ENCODE measurements at places on chromosomes 16 and 17.

- no peak for DNase-seq
Measured at GRCh38 chr16:82801361-82801760, 174.6 kb downstream of the CDH13 start.

DNA sequence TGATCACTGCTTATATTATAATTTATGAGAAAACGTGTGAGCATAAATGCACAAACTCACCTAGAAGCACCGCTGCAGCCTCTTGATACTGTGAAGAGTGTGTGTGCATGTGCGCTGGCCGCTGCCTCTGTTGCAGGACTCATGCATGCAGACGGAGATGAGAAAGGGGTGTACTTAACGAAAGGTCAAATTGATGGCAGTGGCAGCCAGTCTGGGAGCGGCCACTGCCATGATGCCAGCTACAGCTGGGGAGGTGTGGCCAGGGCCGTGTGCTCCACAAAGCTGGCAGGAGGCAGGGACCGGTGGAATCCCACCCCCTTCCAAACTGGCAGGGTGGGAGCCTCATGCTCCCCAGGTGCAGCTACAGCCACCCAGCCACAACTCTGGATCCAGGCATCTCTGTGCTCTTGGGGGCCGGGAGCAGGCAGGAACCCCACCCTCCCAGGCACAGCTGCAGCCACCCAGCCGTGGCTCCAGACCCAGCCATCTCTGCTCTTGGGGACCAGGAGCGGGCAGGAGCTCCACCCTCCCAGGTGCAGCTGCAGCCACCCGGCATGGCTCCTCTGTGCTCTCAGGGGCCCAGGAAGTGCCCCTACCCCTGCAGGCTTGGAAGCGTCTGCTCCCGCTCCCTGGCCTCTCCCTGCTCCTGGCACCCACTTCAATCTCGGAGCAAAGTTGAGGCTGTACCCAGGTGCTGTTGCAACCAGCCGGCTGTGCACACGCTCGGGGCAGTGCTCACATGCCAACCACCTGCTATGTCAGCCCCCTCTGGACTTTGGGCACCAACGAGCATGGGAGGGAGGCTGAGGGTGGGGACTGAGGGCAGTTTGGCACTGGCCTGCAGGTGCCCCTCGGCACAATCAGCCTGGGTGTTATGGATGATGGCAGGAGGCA lies 77.5 kb upstream of the CHMP6 start:
- DNase-seq = no peak

DNA sequence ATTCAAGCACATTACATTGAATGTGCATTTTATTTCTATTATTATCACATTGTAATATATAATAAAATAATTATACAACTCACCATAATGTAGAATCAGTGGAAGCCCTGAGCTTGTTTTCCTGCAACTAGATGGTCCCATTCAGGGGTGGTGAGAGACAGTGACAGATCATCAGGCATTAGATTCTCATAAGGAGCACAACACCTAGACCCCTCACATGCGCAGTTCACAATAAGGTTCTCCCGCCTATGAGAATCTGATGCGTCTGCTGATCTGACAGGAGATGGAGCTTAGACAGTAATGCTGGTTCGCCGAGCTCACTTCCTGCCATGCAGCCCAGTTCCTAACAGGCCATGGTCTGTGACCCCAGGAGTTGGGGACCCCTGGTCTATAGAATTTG lies 96.7 kb upstream of the RBBP6 start:
- DNase-seq = no peak

DNA sequence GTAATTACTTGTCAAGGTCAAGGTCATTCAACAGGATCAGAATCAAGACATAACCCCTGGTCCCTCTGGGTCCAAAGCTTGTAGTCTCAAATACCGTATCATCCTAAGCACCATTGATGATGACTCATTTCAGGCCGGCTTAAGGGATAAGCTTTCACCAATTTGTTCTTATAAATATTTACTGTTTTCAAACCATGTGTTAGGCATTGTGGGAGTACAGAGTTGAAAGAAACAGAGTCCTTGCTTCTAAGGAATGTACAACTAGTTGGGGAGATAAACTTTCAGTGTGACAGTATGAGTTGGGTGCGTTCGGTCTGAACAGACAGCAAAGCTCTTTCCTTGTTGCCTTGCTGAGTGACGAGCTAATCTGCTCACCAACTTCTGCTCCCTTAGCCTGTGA lies 183.5 kb upstream of the MAF start:
- no peak for DNase-seq

DNA sequence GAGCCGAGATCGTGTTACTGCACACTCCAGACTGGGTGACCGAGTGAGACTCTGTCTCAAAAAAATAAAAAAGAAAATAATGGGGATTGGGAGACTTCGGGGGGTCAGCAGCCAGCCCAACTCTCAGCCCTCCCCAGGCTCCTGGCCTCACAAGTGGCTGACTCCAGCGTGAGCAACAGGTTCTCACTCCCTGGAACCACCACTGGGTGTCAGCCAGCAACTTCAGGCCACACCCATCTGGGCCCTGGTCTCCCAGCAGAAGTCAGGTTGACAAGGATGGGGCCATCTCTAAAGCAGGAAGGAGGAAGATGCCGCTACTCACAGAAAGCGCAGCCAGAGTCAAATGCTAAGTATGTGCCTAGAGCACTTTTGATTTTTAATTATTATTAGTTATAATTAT lies 139.4 kb downstream of the C16orf78 start:
- DNase-seq = peak; percentile 70

DNA sequence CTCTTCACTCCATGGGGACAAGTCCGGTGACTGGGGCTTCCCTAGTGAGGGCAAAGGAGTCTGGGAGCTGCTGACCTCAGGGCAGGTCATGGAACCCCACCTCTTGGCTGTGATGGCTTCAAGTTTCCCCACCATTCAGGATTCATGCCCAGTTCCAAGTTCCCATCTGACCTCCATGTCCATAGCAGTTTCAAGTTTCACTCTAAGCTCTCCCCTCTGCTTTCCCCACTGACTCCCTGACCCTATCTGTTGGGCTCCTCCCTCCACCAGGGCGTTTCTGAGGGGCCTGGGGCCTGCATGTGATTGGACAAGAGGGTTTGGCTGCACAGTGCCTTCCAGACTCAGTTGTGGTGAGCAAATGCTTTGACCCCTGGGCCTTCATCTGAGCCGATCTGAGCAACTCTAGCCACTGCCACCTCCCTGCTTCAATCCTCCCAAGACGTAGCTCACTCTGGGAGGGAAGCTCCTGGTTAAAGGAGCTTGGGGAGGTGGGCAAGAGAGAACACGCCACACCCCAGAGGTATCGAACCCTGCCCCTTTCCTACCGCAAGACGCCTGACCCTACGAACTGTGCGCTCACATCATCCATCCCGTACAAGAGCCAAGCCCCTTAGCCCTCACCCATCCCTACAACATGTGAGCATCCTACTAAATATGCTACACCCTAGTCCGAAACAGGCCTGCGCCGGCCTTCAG lies 8.3 kb downstream of the ZNF629 start:
- no peak for DNase-seq

DNA sequence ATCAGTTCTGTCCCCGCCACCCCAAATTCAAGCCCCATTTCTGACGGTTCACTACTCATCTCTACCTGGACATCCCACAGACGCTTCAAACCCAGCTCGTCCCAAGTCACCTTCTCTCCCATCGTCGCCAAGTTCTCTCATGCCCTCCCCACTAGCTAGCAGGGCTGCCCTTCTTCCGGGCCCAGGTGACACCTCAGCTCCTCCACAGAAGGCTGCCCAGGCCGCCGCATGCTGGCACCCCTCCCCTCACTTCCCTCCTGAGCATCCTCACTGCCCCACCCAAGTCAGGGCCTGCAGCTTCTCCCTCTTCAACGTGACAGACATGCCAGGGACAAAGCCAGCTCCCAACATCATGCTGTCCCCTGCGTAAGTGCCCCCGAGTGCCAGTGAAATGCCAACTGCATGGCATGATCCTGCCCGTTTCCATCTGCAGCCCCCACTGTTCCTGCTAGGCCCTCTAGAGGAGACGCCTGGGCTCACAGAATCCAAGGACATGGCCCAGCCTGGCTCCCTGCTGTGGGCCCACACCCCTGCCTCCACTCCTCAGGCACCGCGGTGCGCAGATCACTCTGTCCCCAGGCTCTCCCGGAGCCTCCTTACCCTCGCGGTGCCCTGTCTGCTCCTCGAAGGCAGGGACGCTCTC lies 5.9 kb downstream of the CYB561 start:
- DNase-seq = no peak

- DNase-seq = no peak
Measured at GRCh38 chr16:53876811-53877210, 172.9 kb downstream of the FTO start.

DNA sequence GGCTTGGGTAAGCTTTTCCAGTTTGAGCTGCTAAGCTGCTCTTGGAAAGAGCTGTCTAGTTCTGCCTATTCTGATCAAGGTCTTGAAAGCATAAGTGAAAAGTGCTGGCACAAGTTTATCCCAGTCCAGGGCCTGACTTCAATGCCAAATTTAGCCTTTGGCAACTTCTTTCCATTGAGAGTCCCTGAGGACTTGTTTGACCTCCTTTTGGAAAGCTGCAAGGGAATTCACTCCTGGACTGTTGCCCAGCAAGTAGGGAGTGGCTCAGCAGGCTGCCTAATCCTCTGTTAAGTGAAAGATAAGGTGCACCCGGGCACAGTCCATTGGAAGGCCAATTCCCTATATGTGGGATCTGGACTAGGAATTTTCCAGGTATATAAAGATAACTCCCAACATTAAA lies 16.0 kb upstream of the TANC2 start:
- no peak for DNase-seq

- no peak for DNase-seq
Measured at GRCh38 chr16:50781043-50781442, 39.2 kb downstream of the CYLD start.

DNA sequence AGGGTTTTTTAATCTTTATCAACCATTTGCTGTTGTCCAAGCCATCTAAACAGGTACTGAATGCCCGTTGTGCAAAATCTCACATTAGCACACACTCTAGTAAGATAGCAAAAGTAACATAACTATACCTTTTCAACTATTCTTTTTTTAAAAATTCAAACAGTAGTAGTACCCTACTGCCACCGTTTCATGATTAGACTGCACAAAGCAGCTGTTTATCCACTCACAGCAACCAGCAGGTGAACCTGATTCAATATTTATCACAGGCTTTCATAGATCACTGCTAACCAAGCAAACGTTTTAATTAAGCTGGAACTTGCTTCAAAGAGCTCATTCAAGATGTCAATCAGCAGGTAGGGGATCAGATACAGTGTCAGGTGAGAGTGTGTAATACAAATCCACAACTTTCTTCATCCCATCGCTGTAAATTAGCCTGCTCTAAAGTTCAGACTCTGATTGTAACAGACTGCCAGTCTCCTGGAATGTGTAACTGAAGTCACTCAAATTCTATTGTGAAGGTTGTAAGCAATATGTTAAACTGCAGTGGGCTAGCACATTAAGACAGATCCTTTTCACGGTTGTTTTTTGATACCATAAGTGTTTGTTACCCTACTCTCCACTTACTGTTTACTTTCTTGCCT lies 47.3 kb downstream of the BRIP1 start:
- peak; percentile 38 for DNase-seq

DNA sequence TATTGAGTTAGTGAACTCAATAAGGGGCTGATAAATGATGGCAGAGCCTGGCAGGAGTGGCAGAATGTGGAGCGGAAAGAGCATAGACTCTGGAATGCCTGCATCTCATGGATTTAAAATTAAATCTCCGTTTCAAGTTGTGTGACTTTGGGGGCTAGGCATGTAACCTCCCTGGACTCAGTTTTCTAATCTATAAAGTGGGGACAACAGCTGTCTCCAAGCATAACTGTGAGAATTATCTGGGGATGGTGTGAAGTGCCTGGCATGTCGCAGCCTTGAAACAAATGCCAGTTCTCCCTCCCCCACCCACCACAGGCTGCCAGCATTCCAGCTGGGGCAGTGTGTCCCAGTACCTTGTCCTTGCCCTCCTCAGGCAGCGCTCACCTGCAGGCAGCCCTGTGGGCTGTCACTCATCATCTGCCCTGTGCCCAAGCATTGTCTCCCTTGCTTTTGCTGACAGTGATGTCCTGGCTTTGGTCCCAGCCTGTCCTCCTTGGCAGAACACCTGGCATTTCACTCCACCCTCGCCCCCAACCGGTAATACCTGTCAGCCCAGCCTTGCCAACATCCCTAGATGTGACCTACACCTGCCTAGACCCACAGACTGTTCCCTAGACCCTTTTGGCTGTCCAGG lies 129.6 kb downstream of the MRM1 start:
- peak; percentile 54 for DNase-seq

GRCh38 chr17:77377710-77378235 lies 237.0 kb downstream of the SEC14L1 start:
- no peak for DNase-seq

- DNase-seq = no peak
Measured at GRCh38 chr16:56669840-56670619, 416 bp downstream of the MT1H start.

DNA sequence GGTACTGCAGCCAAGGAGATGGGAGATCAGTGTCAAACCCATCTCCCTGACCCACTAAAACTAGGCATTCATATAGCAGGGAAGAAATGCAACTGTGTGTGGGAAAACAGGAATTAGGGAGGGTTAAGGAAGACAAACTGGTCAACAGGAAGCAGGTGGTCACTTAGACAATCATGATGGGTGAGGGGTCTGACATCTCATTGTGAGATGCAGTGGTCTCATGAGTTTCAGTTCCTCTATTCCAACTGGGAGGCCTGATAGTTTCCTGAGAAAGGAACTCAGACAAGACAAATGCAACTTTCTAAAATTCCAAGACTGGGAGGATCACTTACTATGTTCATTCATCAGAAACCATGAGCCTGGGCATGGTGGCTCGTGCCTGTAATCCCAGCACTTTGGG lies 361.4 kb upstream of the C16orf82 start:
- no peak for DNase-seq

- DNase-seq = no peak
Measured at GRCh38 chr16:54633943-54634362, 296.7 kb upstream of the IRX5 start.

- no peak for DNase-seq
Measured at GRCh38 chr17:29019475-29020181, 13.8 kb upstream of the SEZ6 start.

- DNase-seq = no peak
Measured at GRCh38 chr16:68452176-68452575, 3.9 kb upstream of the SMPD3 start.

- no peak for DNase-seq
Measured at GRCh38 chr16:53482123-53482522, 20.9 kb downstream of the AKTIP start.

DNA sequence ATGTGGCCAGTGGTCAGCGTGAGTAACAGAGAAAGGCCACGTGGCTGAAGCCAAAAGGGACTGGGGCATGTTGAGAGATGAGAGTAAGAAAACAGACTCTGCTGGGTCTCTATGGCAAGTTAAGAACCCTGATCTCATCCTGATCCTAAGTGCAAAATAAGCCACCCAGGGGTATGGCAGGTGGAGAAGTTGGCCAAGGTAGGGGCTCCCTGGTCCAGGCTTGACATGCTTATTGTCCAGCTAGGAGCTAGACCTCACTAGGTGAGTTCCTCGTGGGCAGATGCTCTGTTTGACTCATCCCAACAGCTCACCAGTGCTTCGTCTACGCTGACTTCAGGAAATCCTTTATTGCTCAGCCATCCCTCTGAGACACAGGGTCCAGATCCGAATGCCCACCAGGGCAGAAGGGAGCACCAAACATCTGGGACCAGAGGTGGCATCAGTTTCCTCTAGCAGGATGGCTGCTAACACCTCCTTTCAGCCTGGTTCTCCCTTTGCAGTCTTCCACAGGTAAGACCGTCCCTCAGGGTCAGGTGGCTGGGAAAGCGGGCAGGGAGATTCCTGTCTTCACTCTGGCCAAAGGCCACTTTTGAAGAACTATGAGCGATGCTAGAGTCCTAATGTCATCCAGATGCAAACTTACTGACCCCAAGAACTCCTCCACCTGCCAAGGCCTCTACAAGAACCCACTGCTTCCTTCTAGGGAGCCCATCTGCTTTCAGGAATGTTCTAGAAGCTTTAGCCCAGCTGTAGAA lies 99.5 kb downstream of the CDYL2 start:
- no peak for DNase-seq
